ENCODE measurements at places on chromosomes 2 and 18.
A peak's percentile ranks its signal among the peaks of the same experiment; 100 is the strongest.

GRCh38 chr18:10351858-10352257, 102.6 kb upstream of the APCDD1 start:
- no peak for DNase-seq

DNA sequence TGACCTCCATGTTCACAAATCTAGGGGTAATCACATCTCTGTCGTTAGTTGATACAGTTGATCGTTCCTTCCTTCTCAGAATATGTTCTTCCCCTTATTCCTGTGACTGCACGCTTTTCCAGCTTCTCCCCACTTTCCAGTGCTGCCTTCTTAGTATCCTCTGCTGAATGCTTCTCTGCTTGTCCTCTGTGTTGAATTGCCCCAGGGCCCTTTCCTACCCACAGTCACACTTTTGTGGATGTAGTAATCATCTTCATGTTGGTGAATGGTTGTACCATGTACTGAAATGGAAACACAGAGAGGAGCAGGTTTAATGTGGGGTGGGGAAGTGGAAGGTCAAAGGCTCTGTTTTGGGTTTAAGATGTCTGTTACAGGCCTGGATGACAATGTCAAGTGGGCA, 47.2 kb downstream of the EML6 start:
- no peak for DNase-seq

DNA sequence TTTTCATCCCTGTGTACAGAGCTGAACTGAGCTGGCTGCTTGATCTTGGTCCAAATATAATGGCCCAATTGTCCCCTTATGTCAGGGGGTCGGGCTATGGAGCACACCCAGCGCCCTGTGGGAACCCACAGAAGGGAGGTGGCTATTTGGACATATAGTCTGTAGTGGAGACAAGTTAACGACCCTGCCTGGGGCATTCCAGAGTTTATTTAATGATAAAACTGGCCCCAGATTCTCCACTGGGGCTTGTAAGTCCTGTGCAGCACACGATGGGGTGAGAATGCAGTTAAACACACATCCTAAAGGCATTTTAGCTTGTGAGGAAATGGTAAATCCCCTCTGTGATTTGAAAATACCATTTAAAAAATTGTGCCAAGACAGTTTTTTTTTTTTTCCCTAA, 72.9 kb downstream of the QPCT start:
- DNase-seq, result peak; percentile 23

DNA sequence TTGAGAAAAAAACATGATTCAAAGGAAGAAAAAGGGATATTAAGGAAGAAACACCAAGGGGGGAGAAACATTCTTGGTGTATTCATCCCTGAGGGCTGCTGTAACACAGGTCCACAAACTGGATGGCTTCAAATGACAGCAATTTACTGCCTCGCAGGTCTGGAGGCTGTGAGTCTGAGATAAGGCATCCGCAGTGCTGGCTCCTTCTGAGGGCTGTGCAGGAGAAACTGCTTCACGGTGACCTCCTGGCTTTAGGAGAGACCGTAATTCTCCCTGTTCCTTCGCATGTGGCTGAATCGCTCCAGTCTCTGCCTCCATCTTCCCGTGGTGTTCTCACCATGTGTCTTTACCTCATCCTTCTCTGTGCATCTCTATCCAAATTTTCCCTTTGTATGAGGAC, 490.7 kb downstream of the EIPR1 start:
- no peak for DNase-seq

GRCh38 chr2:236689981-236690380, 120.4 kb downstream of the ACKR3 start:
- DNase-seq, result no peak

DNA sequence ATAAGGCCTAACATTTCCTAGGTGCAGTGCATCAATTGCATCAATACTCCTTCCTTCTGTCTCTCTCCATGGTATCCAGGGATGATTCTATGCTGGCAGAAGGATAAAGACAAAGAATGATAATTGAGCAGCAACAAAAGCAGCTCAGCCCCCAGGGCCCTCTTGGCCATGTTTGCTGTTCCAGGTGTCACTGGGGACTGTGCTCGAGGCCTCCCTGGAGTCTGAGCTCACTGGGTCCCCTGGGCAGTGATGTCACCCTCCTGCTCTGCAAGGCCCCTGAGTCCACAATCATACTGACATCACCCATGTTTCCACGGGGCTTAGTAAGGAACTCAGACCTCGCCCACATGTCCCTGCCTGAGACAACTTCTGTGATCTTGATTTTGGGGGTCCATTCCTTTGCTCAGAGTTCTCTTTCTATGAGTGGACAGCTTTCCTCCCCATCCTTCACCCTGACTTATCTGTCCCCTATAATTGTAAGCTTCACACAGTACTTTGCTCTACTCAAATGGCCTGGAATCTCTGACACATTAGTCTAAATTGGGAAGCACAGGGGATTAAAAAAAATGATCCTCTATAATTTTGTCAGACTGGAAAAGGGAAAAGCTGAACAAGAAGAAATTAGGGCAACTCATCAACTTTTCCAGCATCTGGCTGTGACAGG, 15.8 kb upstream of the EXOC6B start:
- no peak for DNase-seq

- DNase-seq, result no peak
These were observed 458.0 kb upstream of the ID2 start for GRCh38 chr2:8223695-8224346.

DNA sequence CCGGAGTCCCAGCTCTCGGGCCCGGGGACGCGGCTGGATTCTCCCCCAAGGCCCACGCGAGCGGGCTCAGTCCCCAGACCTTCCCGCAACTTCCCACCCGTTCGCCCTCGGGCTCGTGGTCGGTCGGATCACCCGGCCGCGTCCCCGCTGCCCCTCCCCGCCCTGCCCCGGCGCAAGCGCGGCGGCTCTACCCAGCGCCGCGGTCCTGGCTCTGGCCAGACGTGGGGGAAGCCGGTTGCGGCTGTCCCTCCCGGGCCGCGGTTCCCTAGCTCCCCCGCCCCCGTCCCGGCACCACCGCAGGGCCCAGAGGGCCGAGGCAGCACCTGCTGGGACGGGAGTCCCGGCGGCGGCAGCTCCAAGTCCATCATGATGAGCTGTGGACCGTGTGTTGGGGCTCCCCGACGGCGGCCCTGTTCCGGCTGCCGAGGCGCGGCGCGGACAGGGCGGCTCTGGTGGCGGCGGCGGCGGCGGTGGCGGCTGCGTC, 276 bp downstream of the NFE2L2 start:
- DNase-seq, result no peak

DNA sequence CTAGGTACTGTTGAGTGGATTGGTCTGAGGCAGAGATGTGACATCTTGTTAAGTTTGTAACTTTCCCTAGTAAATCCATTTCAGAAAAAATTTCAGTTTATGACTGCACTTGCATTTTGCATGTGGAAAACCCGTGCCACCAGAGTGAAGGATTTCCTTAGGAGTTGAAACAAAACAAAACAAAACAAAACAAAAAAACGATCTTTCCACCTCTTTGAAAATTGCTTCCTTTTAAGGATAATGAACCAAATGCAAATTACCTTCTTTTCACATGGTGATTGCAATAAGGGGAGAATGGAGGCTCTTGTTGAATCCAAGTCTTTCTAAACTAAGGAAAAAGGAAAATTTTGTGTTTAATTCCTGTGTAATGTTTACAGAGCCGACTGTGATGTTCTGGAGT, 43.2 kb downstream of the PHLPP1 start:
- DNase-seq, result no peak

- no peak for DNase-seq
These were observed 178.8 kb downstream of the MC4R start for GRCh38 chr18:60193780-60194179.

GRCh38 chr2:127820080-127820668, 9.2 kb upstream of the WDR33 start:
- no peak for DNase-seq

DNA sequence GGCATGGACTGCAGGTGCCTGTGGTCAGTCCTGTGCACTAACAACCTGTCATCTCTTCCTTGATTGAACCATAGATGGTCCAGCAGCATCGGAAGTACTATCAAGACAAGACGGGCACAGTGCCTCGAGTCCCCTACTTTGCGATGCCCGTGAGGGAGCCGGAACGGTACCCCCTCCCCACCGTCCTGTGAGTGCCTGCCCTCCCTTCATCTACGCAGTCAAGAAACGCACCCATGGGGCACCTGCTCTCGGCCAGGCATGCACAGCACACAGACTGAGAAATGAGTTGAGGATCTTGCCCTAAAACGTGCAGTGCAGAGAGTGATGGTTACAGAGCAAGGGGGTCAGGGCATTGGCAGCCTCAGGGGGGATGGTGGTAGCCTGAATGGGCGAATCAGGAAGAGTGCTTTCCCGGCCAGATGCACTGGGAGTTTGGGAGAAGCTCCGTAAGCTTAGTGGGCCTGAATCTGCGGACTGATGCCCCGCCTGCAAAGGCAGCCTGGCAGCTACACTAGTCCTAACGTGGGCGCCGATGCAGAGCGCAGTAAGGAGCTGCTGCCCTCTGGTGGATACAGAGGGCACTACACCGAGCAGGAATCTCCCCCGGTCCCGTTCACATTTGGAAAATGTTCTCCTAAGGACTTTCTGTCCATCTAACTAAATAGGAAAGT, 63.6 kb downstream of the CIB4 start:
- peak; percentile 18 for DNase-seq

- DNase-seq, result peak; percentile 11
These were observed 293.9 kb upstream of the SYT4 start for GRCh38 chr18:43571078-43571689.

DNA sequence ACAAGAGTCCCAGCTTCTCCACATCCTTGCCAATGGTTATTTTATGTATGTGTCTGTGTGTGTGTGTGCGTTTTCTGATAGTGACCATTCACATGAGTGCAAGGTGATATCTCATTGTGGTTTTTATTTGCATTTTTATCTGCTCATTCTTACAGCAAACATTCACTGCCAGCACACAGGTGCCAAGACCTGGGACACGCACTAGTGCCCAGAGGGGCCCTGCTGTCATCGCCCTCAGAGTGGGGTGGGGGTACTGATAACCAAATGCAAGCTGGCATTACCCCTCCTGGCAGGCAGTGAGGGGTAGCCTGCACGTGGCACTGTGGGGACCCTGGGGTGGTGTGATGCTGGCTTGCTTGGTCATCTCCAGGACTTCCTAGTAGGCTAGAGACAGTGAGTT, 285.4 kb downstream of the LPIN1 start:
- DNase-seq, result no peak

DNA sequence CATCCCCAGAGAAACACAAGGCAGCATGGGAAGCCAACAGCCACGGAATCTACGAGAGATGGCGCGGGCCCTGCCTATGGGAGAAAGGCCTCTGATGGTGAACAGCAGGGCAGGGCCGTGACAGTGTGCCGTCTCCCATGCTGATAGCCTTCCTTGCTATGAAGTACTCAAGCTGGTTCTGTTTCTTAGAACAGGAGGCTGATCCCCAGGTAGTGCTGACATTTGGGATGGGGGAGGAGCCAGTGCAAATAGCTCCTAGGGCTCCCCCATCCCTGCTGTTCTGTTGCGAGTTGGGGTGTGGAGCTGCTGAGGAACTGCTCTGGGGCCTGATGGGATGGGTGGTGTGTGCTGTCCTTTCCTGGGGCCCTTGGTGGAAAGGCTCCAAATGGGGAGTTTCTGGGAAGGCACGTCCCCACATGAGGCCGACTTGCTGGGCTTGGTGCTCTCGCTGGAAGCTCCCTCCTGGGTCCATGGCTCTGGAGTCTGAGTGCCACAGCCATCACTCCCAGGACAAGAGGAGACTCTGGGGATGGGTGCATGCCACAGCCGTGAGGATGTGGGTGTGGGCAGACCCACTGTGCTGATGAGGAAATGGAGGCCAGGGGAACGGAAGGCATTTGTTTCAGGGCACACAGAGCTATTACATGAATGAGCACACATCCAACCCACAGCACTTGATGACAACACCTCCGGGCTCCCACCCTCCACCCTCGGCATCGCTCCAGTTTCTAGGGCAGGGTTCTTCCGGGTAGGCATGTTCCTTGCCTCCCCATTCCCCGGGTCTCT, 246.8 kb downstream of the HDAC4 start:
- no peak for DNase-seq

GRCh38 chr18:44805643-44806042, 125.0 kb downstream of the SETBP1 start:
- no peak for DNase-seq

GRCh38 chr2:75224636-75225094, 25.3 kb upstream of the TACR1 start:
- no peak for DNase-seq

DNA sequence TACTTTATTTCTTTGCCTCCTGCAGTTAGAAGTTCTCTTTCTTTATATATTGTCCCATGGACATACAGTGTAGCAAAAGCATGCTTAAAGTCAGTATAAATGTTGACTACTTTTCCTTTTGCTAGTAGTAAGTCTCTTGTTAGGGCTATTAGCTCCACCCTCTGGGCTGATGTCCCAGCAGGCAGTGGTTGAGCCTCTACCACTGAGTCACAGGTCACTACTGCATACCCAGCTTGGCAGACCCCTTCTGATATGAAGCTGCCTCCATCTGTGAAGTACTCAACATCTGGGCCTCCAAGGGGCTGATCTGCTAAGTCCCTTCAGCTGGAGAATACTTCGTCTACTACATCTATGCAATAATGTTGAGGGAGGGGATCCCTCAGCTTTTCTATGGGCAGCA, 61.0 kb upstream of the SLC35G4 start:
- DNase-seq, result no peak

DNA sequence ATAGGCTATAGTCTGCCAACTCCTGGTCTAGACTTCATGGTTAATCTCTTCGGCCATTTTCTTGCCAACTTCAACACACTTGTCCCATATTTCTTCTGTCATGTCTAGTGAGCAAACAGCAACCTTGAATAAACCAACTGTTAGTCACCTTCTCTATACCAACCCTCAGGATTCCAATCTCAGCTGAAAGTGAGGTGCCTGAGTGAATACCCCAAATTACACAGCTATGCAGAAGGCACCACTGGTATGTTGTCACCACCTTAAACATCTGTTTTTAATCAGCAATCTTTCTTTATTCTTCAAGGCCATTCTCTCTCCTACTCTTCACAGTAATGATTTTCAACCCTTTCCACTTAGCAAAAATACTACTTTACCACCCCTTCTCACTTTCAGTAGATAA, 39.3 kb downstream of the THOC1 start:
- DNase-seq, result no peak

GRCh38 chr2:130798472-130799218, 38.1 kb upstream of the ARHGEF4 start:
- DNase-seq, result no peak

DNA sequence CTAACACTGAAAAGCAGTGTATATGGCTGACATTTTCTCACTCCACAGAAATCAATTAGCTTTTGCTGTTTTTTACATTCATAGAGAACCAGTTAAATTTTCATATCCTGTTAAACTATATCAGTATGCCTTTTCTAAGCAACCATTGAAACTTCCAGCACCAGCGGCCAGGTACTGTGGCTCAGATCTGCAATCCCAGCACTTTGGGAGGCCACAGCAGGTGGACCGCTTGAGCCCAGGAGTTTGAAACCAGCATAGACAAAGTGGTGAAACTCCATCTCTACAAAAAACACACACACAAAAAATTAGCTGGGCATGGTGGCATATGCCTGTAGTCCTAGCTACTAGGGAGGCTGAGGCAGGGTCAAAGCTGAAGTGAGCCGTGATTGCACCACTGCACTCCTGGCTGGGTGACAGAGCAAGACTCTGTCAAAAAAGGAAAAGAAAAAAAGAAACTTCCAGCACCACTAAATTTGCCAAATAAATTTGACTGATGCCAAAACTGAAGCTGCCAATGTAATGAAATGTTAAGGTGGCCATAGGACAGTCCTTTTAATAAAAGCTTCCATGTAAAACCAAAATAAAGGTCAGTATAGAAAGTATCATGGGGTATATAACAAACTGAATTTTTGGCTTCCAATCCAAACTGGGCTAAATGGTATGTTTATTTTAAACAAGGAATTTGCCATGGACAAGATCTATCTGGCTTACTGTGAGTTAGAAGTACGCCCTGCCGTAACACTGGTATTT, 3.5 kb downstream of the SFT2D3 start:
- DNase-seq, result no peak

Measured in AG04450 (cell line).